ENCODE measurements at places on chromosomes 2 and 18. TPM values are rescaled to one million over a fixed set of nuclear protein-coding genes. Genes with fewer than 3 reads are reported as not detected.

DNA sequence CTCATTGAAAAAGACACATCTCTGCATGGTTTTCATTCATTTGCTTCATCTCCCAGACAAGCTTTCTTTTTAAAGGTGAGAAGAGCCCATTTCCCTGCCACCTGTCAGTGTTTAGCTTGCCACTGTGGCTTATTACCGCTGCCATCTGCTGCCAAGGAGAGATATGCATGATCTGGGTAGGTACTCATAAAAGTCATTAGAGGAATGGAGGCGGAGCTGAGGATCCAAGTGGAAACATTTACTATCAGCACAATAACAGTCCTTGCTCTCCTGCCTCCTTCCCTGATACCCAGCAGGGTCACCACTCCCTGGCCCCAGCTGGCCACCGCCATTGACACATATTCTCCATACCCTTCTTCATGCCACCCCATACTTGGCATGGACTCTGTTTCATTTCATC is 390.4 kb downstream of the TSN start:
- DNase-seq = no peak

DNA sequence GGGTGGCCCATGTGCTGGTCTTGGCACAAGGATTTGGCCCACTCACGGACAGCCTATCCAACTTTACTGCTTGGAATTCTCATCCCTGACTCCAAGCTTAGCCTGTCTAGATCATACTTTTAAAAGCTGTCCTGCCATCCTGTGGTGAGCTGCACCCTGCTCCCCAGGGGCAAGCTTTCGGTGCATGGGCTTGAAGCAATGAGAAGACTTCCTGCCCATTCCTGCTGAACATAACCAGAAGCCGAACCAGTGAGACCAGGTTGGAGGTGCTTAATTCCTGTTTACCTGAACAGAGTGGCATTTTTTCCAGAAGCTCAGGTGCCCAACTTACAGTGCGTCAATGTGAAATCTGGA is 154.5 kb downstream of the ANTXR1 start:
- DNase-seq = no peak

DNA sequence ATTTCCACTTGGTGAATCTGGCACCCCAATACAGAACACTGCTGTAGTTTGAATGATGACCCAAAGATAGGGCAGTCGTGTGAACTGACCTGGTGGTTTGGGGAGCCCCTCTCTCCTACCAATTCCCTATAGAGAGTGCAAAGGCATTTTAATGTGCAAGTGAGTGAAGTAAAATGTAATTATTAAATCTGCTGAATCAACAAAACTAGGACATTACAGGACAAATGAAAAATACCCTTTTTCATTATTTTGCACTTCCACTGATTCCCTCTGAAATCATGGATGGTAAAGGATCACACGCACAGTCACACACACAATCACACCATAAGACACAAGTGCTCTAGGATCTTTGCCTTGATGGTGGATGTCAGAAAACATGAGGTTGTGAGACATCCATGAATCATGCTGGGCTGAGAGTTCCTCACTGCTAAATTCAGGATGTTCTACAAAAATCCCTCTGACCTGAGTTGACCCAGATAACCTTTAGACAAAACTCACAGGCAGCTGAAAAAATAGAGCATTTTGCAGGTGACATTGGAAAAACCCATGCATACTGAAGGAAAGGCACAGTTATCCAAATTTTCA is 197.4 kb downstream of the FBXO15 start:
- DNase-seq = no peak

The SULT1C2 gene
- 1.4 TPM for polyA plus RNA-seq

The AOX1 gene
- polyA plus RNA-seq = 3.5 TPM

DNA sequence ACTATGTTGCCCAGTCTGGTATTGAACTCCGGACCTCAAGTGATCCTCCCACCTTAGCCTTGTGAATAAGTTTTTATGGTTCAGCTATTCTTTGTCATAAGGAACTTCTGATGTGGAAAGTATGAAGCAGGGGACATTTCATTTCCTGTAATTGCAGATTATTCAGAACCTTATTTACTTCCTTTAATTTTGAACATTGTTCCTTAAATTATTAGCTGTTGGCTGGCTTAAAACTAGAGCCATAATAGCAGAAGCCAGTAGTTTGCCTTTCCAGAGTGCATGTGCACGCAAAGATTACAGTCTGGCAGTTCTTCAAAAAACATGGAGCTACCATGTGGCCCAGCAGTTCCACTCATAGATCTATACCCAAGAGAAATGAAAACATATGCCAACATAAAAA is 53.1 kb downstream of the PMS1 start:
- no peak for DNase-seq

The DYNAP gene
- polyA plus RNA-seq = not detected

GRCh38 chr2:224025874-224026273 is 13.2 kb downstream of the SERPINE2 start:
- no peak for DNase-seq

Data from heart right ventricle (tissue), 16 donors.